Hepatic stellate cell (primary cell): ENCODE measurements at places on chromosomes 3 and 15.
A peak's percentile ranks its signal among the peaks of the same experiment; 100 is the strongest.

- no peak for DNase-seq
Measured at GRCh38 chr3:155643581-155644165, 101.2 kb downstream of the PLCH1 start.

- no peak for DNase-seq
Measured at GRCh38 chr15:93152951-93153350, 63.9 kb upstream of the RGMA start.

DNA sequence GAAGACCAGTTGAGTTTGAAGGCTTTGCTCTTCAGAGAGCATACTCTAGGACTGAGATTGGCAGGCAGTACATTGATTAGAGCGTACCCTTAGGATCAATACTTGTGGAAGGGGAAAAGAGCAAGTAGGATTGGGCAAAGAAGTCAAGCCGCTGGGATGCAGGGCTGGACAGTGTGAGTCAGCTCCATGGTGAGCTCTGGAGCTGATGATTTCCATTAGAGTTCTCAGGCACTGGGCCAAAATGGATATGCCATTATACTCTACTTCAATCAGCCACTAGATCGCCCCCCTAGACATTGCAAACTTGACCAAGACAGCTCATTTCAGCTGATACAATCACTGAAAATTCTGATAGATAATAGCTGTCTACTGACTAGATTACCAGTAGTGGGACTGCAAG lies 432.7 kb upstream of the ALCAM start:
- no peak for DNase-seq

DNA sequence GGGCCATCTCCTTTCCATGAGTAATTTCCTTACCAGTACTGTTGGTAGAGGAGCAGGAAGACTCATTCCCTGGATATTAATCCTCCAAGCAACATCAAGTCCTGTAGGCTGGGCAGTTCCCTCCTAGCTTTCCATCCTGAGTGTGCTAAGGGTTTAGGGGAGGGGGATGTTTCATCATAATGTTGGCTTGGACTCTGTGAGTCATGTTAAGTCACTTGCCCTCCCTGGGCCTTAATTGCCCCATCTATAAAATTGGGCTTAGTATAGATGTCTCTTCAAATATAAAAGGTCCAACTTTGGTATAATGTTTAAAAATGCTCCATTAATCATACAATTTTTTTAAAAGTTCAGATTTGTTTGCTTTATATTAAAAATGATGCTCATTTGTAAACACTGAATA lies 52.7 kb downstream of the TLE3 start:
- DNase-seq = no peak

- peak; percentile 12 for DNase-seq
Measured at GRCh38 chr3:85567071-85567676, 608.4 kb downstream of the CADM2 start.

DNA sequence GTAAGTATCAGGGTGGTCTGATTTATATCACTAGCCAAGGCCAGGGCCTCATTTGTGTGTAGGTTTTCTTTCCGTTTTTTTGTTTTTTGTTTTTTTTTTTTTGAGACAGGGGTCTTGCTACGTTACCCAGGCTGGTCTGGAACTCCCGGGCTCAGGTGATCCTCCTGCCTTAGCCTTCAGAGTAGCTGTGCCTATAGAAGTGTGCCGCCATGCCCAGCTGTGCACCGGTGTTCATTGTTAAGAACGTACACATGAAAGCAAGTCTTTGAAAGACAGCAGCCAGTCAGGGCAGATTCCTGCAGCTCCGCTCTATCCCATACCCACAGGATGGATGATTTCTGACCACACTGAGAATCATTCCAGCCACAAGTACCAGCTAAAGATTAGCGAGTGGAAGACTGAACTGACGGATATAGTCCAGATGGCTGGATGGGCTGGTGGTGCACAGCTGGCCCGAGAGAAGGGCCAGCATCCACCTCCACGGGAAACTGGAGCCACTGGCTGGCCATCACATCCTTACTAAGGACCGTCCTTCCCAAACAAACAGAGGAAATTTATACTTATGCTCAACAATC lies 95.4 kb downstream of the PCSK6 start:
- no peak for DNase-seq

- DNase-seq = peak; percentile 45
Measured at GRCh38 chr3:107524841-107525643, 2.3 kb downstream of the BBX start.

DNA sequence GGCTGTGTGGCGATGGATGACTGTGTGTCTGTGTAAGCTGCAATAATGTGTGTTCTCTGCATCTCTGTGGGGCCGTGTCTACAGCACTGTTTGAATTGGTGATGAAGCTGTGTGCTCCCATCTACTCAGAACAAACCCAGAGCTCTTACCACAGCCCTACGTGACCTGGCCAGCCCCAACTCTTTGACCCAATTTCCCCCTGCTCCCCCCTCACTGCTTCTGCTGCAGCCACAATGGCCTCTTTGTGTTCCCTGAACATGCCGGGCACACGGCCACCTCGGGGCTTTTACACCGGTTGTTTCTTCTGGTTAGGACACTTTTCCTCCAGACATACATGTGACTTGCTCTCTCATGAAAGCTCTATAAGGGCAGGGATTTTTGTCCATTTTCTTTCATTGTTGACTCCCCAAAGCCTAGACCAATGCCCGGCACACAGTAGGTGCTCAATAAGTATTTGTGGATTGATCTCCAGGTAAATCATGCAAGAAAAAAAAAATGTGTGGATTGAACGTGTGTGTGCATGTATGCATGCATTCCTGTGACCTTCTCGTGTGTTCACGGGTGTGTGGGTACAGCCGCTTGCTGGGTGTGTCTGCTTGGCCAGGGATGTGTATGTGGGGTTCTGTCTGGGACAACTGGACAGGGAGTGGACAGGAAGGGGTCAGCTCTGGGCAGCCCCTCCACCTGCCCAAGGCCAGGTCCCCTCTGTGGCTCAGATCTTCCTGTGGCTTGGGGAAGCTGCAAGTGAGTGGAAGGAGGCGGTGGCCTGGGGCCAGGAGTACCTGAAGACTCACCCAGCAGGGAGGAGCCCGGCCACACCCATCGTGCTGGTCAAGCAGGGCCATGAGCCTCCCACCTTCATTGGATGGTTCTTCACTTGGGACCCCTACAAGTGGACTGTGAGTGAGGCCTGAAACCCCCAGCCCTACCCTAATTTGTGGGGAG lies 14.8 kb downstream of the VILL start:
- no peak for DNase-seq

- DNase-seq = no peak
Measured at GRCh38 chr15:69518806-69519205, 66.2 kb downstream of the RPLP1 start.

DNA sequence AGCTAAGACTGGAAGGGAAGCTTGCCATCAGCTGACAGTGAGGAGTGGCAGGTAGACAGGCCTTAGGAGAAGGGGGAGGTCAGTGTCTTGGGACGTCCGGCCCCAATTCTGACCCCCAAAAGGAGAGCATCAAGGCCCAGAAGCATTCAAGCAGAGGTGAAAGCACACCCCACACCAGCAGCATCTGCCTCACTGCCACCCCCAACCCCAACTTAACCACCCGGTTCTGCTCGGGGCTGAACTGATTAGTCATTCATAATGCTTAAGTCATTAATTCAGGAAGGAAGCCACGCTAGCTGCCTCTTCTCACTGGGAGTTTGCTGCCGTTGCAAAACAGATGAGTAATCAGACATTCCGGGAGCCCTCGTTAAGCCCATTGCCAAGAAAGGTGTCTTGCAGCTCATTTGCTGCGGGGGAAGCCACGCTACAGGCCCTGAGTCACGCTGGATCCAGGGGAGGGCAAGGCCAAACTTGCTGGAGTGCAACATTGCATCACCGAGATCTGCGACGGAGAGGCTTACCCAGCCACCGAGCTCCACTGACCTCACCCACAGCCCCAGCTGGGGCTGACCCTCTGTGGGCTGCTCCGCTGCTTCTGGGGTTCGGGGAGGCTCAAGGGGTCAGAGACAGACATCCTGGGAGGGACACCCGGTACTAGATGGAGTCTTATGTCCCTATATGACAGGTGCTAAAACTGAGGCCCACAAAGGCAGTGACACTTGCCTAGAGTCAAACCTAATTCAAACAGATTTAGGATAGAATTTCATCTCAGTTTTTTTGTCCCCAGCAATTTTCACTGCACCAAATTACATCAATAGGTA lies 46.4 kb upstream of the HES1 start:
- no peak for DNase-seq

GRCh38 chr3:120506076-120506827 lies 55.5 kb upstream of the FSTL1 start:
- DNase-seq = no peak

DNA sequence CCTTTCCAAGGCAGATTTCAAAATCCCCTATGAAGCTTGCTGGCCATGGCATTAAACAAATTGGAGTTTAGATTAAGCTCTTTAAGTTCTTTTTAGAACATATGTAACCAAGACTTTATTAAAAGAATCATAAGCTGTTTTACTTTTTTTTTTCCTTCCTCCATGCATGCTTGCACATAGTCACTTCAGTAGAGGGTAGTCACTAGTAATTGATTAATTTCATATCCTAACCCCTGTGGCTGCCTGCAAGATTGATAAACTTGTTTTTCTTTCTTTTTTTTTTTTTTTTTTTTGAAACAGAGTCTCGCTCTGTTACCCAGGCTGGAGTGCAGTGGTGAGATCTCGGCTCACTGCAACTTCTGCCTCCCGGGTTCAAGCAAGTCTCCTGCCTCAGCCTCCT lies 33.3 kb upstream of the ZKSCAN7 start:
- no peak for DNase-seq

DNA sequence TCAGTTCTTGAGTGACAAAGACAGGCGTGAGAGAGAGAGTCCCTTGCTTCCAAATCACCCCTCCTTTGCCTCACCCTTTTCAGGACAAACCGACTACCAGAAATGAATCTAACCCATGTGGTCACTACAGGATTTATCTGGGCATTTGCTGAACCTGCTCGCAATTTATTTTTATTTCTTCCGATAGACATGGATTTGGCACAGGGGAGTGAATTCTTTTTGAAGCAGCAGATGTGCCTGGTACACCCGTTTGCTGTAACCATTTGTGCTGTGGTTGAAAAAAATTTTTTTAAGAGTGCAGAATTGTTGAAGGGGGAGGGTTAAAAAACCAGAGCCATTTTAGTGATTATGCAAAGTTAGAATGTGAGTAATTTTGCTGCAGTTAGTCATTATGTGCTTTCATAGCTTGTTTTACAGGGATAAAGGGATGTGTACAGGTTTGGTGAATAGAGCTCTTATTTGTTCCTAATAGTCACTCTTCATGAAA lies 442.0 kb downstream of the LPP start:
- DNase-seq = no peak

DNA sequence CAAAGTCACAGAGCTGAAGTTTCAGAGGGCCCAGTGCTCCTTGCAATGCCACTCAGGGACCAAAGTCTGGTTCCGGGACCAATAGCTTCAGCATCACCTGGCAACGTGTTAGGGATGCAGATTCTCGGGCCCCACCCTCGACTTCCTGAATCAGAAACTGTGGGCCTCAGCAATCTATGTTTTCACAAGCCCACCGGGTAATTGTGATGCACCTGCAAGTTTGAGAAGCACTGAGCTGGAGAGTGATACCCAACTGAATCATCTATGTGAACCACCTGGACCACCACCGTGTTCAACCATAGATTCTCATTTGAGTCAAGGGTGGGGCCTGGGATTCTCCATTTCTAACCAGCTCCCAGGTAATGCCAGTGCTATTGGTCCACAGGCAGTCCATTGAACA lies 55.7 kb downstream of the CORO2B start:
- no peak for DNase-seq

DNA sequence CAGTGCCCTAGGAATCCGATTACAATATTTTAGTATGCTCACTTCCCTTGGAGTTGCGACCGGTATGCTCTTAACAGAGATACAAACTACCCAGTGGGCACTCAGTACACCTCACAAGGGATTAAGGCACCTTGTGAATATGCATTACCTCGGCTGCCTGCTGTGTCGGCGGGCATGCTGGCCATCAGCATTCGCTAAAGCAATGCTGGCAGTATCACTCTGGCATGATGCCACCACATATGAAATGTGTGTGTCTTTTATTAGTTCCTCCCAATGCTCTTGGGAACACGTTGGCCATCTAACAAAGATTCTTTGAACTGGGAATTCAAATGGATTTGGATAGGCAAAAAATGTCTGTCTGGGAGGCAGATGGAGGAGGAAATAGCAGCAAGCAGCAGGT lies 67.4 kb upstream of the FOXB1 start:
- no peak for DNase-seq

DNA sequence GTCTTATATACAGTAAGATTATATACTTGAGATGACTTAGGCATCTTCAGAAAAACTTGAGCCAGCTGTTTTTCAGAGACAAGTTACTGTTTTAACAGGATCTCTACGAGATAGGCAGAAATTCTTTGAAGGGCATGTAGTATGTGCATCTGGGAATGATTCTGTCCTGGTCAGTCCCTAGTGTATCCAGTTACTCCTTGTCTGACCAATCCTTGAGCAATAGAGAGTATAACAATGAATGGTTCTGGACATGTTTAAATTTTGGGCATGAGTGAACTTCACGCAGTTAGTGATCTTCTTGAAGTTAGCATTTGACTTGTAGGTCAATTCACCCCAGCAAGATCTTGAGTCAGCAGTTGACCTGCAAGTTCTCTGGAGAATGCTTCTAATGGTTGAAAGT lies 24.7 kb upstream of the HHLA2 start:
- no peak for DNase-seq
